ENCODE measurements at places on chromosomes 3 and 15. TPM values are rescaled to one million over a fixed set of nuclear protein-coding genes. Genes with fewer than 3 reads are reported as not detected.

The VWA5B2 gene
- not detected for total RNA-seq

The FOXB1 gene
- not detected for total RNA-seq

The DGKG gene
- 6.3 TPM for total RNA-seq

The GHSR gene
- not detected for total RNA-seq

The FEM1B gene
- 77.5 TPM for total RNA-seq

The MBNL1 gene
- 299 TPM for total RNA-seq

The ACVR2B gene
- 2.7 TPM for total RNA-seq

The IMPG2 gene
- 0.44 TPM for total RNA-seq

The EFCAB12 gene
- total RNA-seq: under 0.01 TPM

The GAP43 gene
- total RNA-seq: 0.50 TPM

The ZNF80 gene
- total RNA-seq: not detected

The SEMA3B gene
- total RNA-seq: 6.8 TPM

The CHDH gene
- total RNA-seq: 0.44 TPM

The KNG1 gene
- total RNA-seq: not detected

The MNS1 gene
- total RNA-seq: 1.5 TPM

The RSRC1 gene
- 87.7 TPM for total RNA-seq

The TAGLN3 gene
- total RNA-seq: 29.5 TPM

The SPTSSB gene
- total RNA-seq: 20.3 TPM

The NPRL2 gene
- 27.6 TPM for total RNA-seq
